Activated CD4-positive, alpha-beta T cell treated with anti-CD3 and anti-CD28 coated beads for 24 hours (primary cell): ENCODE measurements at places on chromosomes 1 and 21.

DNA sequence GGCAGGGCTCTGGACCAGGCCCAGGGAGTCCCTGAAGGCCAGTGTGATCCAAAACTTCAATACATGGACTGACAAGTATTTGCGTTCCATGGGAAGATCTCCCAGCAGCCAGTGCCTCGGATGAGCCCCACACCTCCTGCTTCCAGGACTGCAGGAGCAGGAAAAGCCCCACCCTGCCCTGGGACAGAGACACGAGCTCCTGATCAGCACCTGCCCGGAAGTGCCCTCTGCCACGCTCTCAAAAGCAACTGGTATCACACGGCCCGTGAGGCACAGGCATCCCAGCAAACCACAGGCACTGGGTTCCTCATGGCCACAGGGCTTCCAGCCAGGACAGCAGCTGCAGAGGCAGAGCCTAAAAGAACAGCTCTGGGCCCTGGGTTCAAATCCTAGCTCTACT is 48.6 kb downstream of the ACOT7 start:
- DNase-seq, result no peak

DNA sequence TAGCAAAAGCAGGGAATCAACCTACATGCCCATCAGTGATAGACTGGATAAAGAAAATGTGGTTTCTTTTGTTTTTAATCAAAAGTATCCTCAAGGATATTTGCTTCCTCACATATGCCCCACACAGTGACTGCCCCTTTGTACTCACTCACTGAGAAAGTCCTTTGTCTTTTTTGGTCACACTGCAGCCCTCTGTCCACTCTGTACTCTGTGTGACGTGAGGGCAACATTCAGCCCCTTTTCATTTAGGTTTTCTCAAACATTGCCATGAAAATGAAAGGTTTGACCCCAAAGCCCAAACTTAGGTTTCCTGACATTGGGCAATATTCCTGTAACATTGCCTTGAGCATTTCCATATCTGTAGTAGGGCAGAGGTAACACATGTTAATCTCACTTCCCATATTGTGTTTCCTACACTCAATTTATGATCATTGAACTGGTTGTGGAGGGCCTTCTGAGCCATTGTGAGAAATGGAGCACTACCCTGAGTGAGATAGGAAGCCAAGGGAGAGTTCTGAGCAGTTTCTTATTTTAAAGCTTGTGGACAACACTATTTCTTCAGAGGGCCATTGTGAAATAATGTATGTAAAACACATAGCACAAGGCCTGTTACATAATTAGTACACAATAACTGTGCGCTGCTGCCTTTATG is 501.9 kb upstream of the C1orf87 start:
- no peak for DNase-seq

- DNase-seq, result no peak
These were observed 1023.5 kb upstream of the B3GALT2 start for GRCh38 chr1:194209920-194210319.

- DNase-seq, result no peak
These were observed 121.1 kb downstream of the LACTBL1 start for GRCh38 chr1:22851517-22851916.

- DNase-seq, result no peak
These were observed 201.6 kb downstream of the DAB1 start for GRCh38 chr1:57222307-57222706.
